ENCODE measurements at places on chromosomes 7 and 10.

- DNase-seq = no peak
Observed at GRCh38 chr10:130875116-130875515, 436.4 kb downstream of the TCERG1L start.

GRCh38 chr7:70640266-70640833 lies 491.6 kb upstream of the GALNT17 start:
- no peak for DNase-seq

DNA sequence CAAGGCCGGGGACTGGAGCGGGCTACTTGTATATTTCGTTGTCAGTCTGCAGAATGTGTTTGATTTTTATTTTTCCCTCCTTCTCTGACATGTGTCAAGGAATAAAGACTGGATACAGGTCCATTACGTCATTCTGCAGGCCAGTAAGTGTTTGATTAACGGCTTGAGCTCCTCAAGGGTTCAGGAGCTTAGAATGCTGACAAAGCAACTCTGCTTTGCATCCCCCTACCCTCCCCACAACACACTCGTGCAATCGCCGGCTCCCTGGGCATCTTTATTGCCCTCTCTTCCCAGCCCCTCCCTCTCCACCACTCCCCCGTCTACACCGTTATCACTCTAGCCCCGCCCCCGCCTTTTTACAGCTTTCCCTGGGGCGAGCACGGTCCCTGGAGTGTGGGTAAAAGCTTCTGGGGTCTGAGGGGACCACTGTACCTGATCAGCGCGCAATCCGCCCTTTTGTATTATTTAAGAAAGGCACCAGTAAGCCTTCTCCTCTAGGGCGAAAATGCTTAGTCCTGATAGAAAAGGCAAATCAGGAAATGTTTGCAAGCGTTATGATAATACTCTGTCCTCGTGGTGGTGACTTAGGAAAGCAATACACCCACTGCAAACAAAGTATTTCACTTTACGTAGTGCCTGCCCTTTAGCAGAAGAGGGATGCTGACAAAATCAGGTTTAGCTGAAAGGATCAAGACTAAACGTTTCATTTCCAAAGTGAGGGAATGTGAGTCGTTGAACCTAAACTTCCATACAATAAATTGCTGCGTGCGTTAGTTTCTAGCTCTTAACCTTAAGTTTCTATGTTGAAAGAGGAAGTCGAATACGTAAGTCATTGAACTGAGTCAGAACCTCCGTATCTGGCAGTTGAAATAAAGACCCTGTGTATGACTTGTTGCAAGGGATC lies 1.4 kb upstream of the CREB5 start:
- peak; percentile 21 for DNase-seq

DNA sequence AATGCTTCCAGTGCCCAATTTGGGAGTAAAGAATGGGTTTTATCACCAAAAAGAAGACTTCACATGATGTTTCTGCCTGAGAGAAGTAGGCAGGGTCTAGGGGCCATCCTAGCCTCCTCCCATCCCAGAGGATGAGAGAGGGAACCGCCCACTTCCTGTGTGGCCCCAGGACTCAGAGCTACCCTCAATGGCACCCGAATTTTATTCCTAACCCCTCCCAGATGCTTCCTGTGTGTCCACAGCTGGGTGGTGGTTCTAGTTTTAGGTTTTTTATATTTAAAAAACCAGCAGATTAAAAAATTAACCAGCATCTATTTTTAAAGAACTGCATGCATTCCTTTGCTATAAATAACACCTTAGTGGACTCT lies 583.5 kb downstream of the PTPRN2 start:
- no peak for DNase-seq

- DNase-seq = no peak
Observed at GRCh38 chr7:85275204-85275603, 88.3 kb upstream of the SEMA3D start.

DNA sequence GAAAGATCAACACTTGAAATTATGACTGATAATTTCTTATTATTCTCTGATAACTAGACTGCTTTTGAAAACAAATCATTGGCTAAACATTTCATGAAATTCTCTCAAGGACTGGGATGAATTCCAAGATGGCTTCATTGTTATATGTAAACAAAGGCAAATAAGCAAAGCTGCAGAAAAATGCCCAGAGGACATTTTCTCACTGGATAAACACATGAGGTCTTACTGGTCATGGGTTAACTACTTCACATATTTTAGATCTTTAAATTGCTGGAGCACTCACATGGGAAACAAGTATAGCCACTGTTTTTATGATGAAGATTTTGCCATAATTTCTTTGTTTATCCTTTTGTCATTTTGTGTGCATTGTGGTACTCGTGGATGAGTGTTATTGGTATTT lies 239.1 kb downstream of the PHF14 start:
- DNase-seq = no peak

- DNase-seq = no peak
Observed at GRCh38 chr7:99447943-99448342, 9.2 kb downstream of the CPSF4 start.

- DNase-seq = peak; percentile 82
Observed at GRCh38 chr10:104254493-104255310, at the start of gene GSTO1. TSS of gene GSTO1 (plus strand) at chr10:104254892. CDS start at chr10:104254929, 37 bp downstream.

- DNase-seq = no peak
Observed at GRCh38 chr10:107631876-107632275, 467.4 kb upstream of the SORCS1 start.

- DNase-seq = no peak
Observed at GRCh38 chr10:77756319-77757232, 119.0 kb upstream of the KCNMA1 start.

DNA sequence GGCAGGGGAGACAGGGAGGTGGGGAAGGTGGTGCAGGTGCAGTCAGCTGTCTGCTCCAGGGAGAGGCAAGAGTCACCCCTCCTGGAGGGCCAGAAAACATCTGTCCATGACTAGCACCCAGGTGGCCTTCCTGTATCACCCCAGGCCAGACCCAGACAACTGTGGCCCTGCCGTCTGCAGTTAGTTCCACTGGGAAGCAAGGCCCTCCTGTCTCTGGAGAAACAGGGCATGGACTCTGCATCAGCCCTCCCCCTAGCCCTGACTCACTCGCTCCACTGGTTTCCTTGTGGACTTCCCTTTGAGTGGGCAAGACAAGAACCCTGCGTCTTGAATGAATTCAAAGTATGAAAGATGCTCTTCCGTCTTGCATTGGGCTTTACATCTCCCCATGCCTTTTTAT lies 12.6 kb downstream of the TBATA start:
- no peak for DNase-seq

- no peak for DNase-seq
Observed at GRCh38 chr10:108862676-108863350, 1060.5 kb downstream of the XPNPEP1 start.

- DNase-seq = peak; percentile 39
Observed at GRCh38 chr7:1403638-1404459, 55.4 kb downstream of the MICALL2 start.

DNA sequence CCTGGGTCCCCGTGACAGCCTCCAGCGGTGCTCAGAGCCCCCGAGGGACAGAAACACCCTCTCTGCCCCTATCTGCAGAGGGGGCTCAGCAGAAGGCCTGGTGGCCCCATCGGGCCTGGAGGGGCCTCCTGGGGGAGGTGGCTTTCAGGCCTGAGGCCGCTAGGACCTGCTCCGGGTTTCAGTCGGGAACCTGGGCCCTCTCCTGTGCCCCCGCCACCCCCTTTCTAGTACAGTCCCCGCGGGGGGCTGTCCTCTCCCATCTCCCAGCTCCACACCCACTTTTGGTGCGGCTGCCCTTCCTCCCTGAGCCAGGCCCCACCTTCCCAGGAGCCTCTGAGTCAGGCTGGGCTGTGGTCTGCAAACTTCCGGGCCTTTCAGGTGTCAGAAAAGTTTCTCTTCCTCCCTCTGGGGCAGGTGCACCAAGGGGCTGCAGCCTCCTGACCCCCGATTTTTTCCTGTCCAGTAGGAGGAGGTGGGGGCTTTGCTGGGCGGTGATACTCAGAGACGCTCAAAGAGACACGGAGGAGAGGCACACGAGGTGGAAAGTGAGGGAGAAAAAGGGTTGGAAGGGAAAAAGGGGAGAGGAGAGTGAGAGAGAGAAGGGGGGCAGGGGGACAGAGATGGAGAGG lies 692 bp downstream of the CARD11 start:
- DNase-seq = no peak

DNA sequence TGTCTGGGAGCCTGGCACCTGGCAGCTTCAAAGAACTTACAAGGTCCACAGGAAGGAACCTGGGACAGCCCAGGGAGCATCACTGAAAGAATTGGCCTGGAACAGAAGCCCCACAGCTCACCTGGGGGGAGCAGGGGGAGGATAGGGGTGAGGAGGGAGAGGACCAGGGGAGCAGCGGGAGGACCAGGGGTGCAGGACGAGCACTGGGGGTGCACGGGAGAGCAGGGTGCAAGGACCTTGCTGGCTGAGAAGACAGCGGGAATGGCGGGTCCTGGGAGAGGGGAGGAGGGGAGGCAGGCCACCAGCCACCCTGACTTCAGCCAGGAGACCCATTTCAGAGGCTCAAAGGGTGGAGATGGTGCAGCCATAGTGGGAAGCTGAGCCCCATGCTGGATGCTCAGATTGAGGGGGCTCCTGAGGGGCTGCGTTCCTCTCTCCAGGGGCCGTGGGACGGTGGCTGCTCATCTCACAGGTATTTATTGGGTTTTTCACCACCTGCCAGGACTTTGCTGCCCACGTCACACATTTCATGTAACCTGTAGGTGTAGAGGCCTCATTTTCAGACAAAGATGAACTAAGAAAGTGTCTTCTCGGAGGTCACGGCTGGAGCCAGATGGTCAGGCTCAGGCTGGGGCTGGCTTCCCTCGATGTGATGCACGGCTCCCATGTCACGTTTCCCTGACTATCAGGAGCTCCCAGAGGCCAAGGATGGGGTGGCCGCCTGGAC lies 110.1 kb downstream of the WDR37 start:
- no peak for DNase-seq

- DNase-seq = no peak
Observed at GRCh38 chr10:78556705-78557432, 511.9 kb upstream of the ZMIZ1 start.

GRCh38 chr7:84049071-84049836 lies 145.3 kb downstream of the SEMA3A start:
- no peak for DNase-seq

- no peak for DNase-seq
Observed at GRCh38 chr10:97612386-97612785, 20.9 kb downstream of the MORN4 start.

GRCh38 chr7:98283127-98283886 lies 1.8 kb downstream of the BRI3 start:
- no peak for DNase-seq

DNA sequence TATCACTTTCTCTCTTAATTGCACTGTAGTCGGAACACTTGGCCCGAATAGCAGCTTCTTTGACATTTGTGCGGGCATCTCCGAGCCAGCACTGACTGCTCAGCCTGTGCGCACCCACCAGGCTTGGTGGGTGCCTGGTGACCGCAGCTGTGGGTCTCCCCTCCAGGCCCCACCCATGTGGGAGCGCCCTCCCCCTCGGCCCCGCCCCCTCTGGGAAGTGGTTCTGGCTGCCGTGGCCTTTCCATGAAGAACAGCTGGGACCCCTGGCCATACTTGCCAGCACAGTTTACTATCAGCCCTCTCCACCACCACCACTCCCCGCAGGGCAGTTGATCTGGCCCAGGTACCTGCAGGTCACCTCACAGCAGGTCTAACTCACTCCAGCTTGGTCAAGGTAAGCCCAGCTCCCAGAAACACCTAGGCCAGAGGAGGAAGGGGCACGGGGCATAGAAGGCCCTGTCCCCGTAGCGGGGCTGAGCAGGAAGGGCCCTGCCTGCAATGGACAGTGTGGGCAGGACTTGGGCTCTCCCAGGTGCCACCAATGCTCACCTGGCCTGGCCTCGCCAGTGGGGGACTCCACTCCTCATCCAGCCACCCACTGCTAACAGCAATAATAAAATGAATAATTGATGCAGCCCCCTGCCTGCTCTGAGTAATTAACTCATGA lies 5.8 kb downstream of the RASGEF1A start:
- DNase-seq = no peak

DNA sequence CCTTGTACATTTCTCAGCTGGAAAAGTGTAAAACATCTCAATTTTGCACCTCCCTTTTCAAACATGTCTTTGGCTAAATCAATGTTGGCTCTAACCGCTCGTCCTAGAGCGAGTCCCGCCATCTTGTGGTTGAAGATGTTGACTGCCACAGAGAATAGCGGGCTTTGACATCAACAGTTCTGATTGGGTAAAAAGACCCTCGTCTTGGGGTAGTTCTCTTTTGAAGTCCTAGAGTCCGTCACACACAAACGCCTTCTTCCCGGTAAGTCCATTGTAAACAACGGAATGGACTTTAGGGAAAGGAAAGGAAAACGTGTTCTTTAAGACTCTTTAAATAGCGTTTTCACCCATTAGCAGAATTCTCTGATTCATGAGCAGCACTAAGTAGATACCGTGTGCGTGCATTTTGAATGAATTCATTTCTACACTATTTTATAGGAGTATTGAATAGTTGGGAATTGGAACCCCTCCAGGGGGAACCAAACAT lies 452 bp upstream of the RPP30 start:
- DNase-seq = peak; percentile 27

DNA sequence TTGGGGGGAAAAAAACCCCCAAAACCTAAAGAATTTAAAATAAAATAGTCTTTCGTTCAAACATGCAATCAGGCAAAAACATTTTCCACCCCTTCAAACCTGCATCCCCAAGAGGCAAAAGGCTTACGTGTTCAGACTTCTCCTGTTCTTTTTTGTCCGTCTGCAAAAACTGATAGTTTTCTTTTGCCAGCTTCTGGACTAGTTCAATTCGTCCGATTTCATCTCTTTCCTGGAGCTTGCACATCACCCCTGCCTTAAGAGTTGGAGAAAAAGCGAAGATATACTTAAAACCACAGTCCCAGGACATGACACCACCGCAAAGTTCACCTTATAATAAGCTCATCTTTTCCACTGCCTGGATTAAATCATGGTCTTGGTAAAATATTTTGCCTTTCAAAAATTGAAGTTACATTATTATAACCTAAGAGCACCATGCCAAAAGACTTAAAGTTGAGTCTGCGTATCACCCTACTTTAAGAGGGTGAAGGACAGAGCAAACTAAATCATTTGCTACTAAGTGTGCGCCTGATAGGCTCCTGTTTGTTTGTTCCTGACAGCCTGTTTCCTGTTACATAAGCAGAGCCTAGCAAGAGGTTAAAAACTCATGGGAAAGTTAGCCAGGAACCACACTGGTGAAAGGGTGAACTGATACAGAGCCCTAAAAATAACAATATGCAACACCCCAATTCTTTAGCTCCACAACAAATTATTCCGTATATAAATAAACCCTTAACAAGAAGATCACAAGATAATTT lies 137.0 kb downstream of the RAPGEF5 start:
- DNase-seq = no peak

DNA sequence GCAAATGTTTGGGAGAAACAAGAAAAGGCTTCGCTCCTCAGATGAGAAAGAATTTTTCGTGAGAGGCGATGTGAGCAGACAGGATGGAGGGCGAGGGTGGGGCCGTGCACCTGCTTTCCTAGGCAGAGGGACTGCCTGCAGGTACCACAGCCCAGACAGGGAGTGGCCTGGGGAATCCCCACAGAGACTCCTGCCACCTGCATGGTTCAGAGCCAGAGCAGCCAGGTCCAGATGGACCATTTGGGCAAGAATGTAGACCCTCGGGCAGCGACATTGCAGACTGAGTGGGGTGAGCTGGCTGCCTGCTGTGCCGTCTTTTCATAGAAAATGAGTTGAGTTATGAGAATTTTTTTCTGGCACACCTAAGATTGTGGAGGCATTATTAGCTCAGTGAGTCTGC lies 216.8 kb downstream of the SNX10 start:
- no peak for DNase-seq
